Nucleus accumbens (tissue), 56 donors: ENCODE measurements at places on chromosomes 3 and 15.
A peak's percentile ranks its signal among the peaks of the same experiment; 100 is the strongest.

DNA sequence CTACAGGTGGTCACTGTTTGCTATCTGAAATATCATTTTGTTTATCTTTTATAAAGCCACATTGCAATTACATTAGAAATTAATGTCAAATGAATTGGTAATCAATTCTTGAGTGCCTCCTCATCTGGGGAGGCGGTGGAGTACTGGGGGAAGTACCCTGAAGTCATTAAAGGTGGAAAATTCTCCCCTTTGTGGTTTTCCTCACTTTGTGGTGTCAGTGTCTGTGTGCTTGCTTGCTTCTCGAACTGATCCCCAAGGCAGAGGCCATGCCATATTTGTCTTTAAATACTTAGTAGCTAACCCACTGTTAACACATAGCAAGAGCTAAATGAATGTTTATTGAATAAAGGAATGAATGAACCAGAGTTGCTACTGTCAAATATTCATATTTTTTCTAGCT, 40.5 kb upstream of the CCK start:
- DNase-seq, result no peak

GRCh38 chr3:106805625-106806024, 571.6 kb upstream of the CCDC54 start:
- no peak for DNase-seq

- peak; percentile 22 for DNase-seq
Observed at GRCh38 chr15:70488002-70488605, 275.3 kb downstream of the UACA start.

GRCh38 chr3:377158-377561, 180.6 kb downstream of the CHL1 start:
- no peak for DNase-seq

DNA sequence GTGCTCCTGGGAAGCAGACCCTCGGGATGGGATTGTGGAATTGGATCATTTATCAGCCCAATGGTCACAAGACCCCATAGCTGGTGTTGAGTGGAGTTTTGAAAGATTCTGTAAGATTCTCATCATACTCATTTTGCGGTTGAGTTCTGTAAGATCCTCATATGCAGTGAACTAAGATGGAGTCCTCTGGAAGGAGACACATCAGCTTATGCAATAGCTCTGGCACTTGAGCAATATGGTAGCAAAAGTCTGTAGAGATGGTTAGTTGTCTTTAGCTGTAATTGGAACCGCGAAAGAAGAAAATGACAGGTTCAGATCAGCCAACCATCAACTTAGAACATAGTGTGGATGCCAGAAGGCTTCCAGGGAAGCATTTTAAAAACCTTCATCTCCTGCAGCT, 184.5 kb upstream of the TSC22D2 start:
- no peak for DNase-seq

GRCh38 chr3:41144631-41145030, 54.7 kb upstream of the CTNNB1 start:
- DNase-seq, result no peak

GRCh38 chr3:126959921-126960603, 22.9 kb upstream of the PLXNA1 start:
- no peak for DNase-seq

DNA sequence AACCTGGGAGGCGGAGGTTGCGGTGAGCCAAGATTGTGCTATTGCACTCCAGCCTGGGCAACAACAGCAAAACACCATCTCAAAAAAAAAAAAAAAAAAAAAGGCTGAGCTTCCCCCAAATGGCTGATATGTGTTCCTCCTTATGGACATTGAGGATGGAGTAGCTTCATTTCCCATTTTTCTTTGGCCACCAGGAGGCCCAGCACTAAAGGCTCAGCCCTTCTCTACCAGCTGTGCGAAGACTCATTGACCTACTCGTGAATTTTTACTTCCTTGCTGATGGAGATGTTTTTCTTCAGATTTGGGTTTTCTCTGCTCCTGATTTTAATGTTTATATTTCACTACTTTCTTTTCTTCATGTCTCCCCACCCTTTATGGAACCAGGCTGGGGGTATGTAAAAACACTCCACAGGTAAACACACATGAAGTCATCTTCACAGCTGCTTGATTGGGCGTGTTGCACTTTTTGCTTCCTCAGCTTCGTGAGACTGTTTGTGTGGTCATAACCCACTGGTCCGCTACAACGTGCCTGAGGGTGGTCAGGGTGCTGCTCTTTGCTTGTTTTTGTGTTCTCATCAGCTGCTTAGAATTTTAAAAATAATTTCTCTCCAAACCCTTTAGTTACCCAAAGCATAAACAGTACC, 13.5 kb downstream of the SEMA4B start:
- DNase-seq, result no peak

- peak; percentile 23 for DNase-seq
Observed at GRCh38 chr15:43903864-43904290, 77.1 kb downstream of the WDR76 start.

DNA sequence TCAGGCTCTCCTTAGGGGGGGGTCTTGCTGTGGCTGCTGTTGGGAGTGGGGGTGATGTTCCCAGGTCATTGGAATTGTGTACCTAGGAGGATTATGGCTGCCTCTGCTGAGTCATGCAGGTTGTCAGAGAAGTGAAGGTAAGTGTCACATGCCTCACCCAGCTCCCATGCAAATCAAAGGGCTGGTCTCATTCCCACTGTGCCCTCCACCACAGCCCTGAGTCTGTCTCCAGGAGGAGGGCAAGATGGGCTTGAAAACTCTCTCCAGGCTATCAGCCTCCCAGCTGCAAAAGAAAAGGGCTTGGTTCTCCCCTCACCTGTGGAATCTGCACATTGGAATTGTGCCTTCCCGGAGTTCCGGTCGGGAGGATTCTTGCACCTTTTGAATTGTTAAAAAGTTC, 580.5 kb downstream of the NSUN3 start:
- no peak for DNase-seq

DNA sequence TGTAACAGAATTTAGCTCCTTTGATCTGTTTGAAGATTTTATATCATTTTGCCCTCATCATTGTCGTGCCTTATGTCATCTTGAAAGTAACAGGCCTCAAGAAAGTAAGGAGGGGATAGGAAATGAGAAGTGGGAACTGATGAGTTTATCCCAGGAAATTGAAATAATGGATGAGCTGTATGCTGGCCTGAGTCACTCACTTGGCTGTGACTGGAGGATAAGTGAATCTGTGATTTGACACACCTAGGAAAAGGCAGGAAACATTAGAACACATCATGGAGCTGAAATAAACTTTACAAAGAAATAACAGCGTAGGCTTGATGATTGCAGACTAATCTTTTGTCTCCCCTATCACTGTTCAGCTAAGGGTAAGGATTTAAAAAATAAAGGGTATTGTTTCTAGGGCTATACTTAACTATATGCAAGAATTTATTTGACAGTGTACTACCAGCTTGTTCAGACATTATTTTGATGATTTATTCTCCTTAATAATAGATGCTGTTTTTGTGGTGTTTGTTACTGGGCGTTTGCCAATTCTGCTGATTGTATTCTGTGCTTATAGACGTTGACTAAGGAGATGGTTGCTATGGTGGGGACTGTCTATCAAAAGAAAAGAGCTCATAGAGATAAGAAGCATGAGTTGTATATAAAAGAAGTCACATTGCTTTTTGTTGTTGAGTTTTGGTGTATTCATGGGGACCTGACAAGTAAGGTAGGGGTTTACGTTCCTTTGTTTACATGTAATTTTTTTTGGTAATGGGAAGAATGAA, 105.6 kb upstream of the ROPN1 start:
- no peak for DNase-seq

DNA sequence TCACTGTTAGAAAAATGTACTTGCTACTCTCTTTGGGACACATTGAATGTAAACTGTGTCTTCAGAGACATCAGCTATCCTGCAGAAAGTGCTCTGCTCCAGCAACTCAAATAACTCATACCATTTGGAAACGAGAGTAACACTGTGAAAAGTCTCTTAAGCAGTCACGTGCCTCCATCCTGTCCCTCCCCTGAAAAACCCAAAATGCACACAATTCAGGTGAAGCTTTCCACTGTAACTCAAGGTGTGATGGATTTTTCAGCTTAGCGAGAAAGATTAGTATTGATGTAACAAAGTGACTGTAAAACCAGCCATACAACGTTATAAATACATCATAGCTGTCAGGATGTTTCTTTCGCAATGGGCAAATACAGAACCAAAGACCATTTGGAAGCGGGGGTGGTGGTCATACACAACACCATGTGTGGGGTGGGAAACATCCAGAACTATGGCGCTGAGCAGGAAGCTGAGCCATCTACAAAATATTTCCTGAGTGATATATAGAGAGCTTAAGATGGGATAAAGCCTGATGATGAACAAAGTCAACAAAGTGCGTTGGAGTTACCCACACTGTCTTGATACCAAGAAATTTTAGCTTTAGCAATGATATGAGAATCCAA, 332.3 kb downstream of the FOXP1 start:
- DNase-seq, result no peak

- no peak for DNase-seq
Observed at GRCh38 chr3:27521179-27521871, 37.1 kb upstream of the SLC4A7 start.

DNA sequence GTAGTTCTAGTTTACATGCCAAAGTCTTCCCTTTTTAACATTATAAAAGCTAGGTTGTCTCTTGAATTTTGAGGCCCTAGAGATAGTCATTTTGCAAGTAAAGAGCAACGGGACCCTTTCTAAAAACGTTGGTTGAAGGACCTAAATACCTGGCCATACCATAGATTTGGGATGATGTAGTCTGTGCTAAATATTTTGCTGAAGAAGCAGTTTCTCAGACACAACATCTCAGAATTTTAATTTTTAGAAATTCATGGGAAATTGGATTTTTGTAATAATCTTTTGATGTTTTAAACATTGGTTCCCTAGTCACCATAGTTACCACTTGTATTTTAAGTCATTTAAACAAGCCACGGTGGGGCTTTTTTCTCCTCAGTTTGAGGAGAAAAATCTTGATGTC, 21.3 kb downstream of the SLC35A5 start:
- DNase-seq, result no peak

GRCh38 chr15:26891448-26892181, 24.8 kb downstream of the GABRA5 start:
- DNase-seq, result peak; percentile 18

DNA sequence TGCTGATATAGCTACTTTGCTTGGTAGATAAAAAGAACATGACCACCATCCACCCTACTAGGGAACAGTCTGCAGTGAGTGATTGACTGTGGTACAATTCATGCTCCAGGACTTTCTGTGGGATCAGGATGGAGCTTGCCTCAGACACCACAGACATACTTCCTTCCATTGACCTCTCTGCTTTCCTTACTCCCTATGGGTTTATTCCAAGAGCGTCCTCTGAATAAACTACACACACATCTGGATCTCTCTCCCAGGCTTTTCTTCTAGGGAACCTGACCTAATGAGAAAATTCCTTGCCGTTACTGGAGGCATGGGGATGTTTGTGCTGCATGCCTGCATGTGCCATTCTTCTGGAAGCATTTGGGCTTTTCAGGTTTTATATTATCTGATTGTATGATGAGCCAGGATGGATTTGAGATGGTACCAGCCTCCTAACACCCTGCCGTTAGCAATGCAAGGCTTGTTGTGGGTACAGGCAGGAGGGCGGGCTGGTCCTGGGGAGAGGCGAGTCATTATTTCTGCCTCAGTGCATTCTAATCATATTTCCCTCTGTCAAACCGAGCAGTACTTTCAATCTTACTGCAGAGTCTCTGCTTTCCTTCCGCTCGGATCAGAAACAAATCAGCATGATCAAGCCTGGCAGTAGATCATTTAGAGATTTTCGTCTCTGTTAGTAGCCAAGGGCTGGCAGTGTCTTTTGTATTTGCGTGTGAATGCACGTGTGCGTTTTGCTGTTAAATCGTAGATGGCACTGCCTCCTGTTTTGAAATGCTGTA, 279.2 kb downstream of the PDCD6IP start:
- DNase-seq, result no peak

- DNase-seq, result no peak
Observed at GRCh38 chr3:115040673-115041286, 106.3 kb downstream of the ZBTB20 start.

- no peak for DNase-seq
Observed at GRCh38 chr3:114973536-114973935, 173.6 kb downstream of the ZBTB20 start.

- DNase-seq, result no peak
Observed at GRCh38 chr3:107217172-107217571, 160.1 kb upstream of the CCDC54 start.

- DNase-seq, result no peak
Observed at GRCh38 chr15:53437985-53438841, 321.2 kb downstream of the WDR72 start.

DNA sequence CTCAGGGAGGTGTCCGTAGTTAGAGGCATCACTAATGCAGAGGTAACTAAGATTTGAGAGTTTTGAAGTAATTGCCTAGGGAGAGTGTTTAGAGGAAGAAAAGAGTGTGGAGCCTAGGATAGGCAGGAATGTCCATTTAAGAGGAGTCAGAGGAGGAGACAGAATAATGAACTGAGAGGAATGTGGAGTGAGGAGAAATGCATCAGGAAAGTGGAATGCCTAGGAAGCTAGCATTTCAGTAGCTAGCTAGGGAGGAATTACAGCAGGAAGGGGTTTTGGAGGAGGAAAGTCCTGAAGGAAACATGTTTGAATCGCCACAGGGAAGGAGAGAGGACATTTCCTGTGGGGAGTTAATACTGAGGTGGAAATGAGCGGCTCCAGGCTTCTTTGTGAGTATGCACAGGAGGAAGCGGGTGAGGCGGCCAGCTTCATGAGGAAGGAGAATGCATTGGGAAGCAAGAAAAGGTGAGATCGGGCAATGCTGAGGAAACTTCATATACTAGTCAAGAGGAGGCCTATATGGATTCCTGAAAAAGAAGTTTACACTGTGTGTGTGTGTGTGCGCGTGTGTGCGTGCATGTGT, 154.3 kb downstream of the TMEM108 start:
- DNase-seq, result no peak

DNA sequence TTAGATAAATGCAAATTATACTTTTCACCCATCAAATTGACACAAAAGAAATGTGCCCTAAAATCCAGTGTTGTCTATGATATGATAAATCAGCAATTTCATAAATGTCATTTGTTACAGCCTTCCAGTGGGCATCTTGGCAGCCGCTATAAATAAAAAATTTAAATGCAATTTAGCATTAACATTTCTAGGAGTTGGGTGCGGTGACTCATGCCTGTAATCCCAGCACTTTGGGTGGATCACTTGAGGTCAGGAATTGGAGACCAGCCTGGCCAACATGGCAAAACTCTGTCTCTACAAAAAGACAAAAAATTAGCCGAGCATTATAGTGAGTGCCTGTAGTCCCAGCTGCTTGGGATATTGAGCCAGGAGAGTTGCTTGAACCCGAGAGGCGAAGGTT, 65.9 kb upstream of the POMGNT2 start:
- no peak for DNase-seq

GRCh38 chr3:137163958-137164357, 206.2 kb downstream of the IL20RB start:
- DNase-seq, result no peak

- DNase-seq, result no peak
Observed at GRCh38 chr15:77144026-77144425, 73.1 kb upstream of the TSPAN3 start.

GRCh38 chr3:63864008-63864964, 619 bp downstream of the ATXN7 start:
- peak; percentile 41 for DNase-seq

DNA sequence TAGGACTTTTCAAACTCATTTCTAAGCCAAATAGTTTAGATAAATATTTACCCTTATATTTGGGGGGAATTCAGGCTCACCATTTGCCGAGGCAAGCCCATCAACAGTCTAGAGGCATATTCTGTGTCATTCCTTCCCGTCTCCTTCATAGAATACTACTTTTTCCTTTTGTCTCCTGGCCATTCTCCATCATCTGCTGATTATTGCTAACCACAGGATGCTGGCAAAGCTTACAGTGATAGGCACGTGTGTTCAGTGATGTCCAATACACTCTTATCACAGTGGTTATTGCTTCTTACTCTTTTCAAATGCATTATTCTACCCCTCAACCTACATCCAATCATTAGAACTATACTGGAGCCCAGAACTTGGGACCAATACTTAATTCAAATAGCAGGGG, 130.6 kb upstream of the ZBED2 start:
- no peak for DNase-seq
